Esophagus muscularis mucosa (tissue), 4 donors: ENCODE measurements at places on chromosomes 1 and 21. TPM values are rescaled to one million over a fixed set of nuclear protein-coding genes. Genes with fewer than 3 reads are reported as not detected.

- H3K27me3 ChIP-seq: no peaks in the 10 kb centered on the region
- no peak overlapping the region for H3K4me3 ChIP-seq
- DNase-seq: no peak
- peaks cover 7% of the 10 kb centered on the region for H3K4me1 ChIP-seq
- H3K36me3 ChIP-seq: no peaks in the 10 kb centered on the region
Observed at GRCh38 chr1:219566951-219567947, 45.7 kb downstream of the ZC3H11B start.

GJB4 gene
- not detected for total RNA-seq

DNA sequence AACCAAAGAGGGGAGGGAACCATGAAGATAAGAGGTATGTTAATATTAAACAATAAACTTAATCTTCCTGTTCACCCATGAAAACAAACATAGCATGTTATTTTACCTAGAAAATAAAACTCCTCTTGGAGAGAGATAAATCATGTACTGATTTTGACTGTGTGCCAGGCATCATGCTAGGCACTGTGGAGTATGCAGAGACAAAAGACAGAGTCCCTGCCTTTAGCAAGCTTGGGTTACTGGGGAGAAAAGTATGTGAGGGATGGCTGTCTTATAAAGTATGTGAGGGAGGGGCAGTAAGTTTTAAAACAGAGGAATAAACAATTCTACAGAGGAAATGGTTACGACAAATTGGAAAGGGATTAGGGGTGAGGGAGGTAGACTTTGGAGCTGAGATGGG lies 129.5 kb upstream of the BEND5 start:
- no peak overlapping the region for H3K27ac ChIP-seq
- no peaks in the 10 kb centered on the region for H3K27me3 ChIP-seq

DNA sequence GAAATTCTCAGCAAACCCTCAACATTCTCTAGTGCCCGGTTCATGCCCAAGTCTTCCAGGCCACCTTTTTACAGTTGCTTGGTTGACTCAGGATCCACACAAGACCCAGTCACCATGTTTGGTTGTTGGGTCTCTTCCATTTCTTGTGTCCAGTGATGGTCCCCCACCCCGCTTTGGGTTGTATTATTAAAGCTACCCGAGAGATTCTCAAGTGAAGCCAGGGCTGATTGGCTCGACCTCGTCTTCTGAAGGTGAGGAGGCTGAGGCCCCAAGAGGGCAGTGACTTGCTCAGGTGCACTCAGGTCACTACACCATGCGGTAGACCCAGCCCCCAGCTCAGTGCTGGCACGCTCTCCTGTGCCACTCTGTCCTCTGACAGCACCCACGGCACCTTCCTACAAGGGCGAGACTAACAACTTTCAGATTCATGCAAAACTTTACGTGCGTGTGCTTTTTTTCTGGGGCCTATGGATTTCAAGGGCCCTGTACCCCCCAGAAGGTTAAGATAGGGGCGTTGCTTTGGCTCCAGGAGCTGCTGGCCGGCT lies 50.3 kb downstream of the CAPN9 start:
- no peak overlapping the region for H3K27ac ChIP-seq
- H3K36me3 ChIP-seq: no peaks in the 10 kb centered on the region
- peaks cover 7% of the 10 kb centered on the region for H3K4me1 ChIP-seq

DNA sequence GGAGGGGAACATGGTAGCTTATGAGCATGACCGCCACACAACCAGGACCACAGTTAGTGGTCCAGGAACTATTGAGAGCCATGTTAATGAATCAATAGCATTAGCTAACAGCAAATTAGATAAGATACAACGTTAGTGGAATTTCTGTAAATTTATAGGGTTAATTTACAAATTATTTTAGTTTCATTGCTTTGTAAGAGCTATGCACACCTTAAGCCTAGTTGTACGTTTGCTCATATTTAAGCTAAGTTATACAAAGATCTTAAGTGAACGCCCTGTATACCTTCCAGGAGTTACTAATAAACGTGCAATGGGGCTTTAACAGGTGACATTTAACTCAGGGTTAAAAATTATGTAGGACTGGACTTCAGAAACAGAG lies 749 bp downstream of the EXOSC10 start:
- peak overlapping the region; percentile 100 for H3K4me3 ChIP-seq
- no peak for DNase-seq
- H3K27ac ChIP-seq: peak overlapping the region; percentile 81
- H3K36me3 ChIP-seq: peaks cover 40% of the 10 kb centered on the region
- peaks cover 21% of the 10 kb centered on the region for H3K4me1 ChIP-seq

RAP1GAP gene
- 0.83 TPM for total RNA-seq

SMIM1 gene
- 14.1 TPM for total RNA-seq

- H3K27me3 ChIP-seq: no peaks in the 10 kb centered on the region
- H3K4me3 ChIP-seq: no peak overlapping the region
- peaks cover 100% of the 10 kb centered on the region for H3K36me3 ChIP-seq
Observed at GRCh38 chr1:180185971-180186645, 31.4 kb downstream of the QSOX1 start.

DNA sequence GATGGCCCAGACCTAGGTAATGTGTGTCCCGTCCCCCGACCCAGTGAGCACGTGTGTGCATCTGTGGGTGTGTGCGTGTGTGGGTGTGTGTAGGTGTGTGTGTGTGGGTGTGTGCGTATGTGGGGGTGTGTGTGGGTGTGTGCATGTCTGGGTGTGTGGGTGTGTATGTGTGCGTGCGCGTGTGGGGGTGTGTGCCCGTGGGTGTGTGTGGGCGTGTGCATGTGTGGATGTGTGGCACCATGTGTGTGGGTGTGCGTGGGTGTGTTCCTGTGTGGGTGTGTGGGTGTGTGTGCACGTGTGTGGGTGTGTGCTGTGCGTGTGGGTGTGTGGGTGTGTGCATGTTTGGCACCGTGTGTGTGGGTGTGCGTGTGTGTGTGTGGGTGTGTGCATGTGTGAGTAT lies 309.5 kb downstream of the KIF26B start:
- no peaks in the 10 kb centered on the region for H3K27me3 ChIP-seq
- H3K36me3 ChIP-seq: no peaks in the 10 kb centered on the region
- H3K4me3 ChIP-seq: no peak overlapping the region

- no peak for DNase-seq
- no peak overlapping the region for H3K4me3 ChIP-seq
- peak overlapping the region; percentile 79 for H3K27ac ChIP-seq
- no peaks in the 10 kb centered on the region for H3K36me3 ChIP-seq
Observed at GRCh38 chr1:164637461-164638375, 78.7 kb downstream of the PBX1 start.

TMEM240 gene
- total RNA-seq: 18.3 TPM

- H3K27me3 ChIP-seq: no peaks in the 10 kb centered on the region
- no peak overlapping the region for H3K27ac ChIP-seq
- DNase-seq: no peak
- no peaks in the 10 kb centered on the region for H3K4me1 ChIP-seq
- no peak overlapping the region for H3K4me3 ChIP-seq
- no peaks in the 10 kb centered on the region for H3K36me3 ChIP-seq
Observed at GRCh38 chr1:106817575-106817974, 238.9 kb upstream of the PRMT6 start.

GRCh38 chr1:212968368-212968863 lies 18.1 kb downstream of the VASH2 start:
- H3K27me3 ChIP-seq: no peaks in the 10 kb centered on the region
- no peak overlapping the region for H3K4me3 ChIP-seq
- no peak overlapping the region for H3K27ac ChIP-seq
- DNase-seq: no peak

DNA sequence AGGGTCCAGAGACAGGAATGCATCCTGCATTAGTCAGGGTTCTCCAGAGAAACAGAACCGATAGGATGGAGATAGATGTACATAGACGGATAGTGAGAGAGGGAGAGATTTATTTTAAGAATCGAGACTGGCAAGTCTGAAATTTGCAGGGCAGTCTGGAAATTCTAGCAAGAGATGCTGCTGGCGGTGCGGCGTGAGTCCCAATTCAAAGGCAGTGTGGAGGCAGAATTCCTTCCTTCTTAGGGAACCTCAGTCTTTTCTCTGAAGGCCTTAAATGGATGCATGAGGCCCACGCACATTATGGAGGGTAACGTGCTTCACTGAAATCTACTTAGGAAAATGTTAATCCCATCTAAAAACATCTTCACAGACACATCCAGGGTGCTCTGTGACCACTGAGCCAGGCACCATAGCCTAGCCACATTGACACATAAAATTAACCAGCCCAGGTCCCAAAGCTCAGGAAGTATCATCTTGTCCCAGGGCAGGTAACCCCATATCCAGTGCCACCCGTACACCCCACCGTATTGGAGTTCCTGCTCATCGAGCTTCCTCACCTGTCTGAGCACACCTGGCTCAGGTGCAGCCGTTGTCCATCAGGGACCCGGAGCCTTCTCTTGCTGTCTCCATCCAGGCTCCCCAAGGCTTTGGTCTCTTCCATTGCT lies 9.7 kb upstream of the PKNOX1 start:
- no peak for DNase-seq
- H3K4me3 ChIP-seq: no peak overlapping the region
- H3K27ac ChIP-seq: no peak overlapping the region
- no peaks in the 10 kb centered on the region for H3K27me3 ChIP-seq
- H3K36me3 ChIP-seq: no peaks in the 10 kb centered on the region
- no peaks in the 10 kb centered on the region for H3K4me1 ChIP-seq

- no peaks in the 10 kb centered on the region for H3K27me3 ChIP-seq
- no peaks in the 10 kb centered on the region for H3K36me3 ChIP-seq
- no peak for DNase-seq
- H3K4me3 ChIP-seq: no peak overlapping the region
- H3K27ac ChIP-seq: peak overlapping the region; percentile 91
Observed at GRCh38 chr1:154418062-154418921, 13.1 kb downstream of the IL6R start.

- H3K36me3 ChIP-seq: peaks cover 4% of the 10 kb centered on the region
- no peaks in the 10 kb centered on the region for H3K27me3 ChIP-seq
- DNase-seq: no peak
- H3K4me3 ChIP-seq: no peak overlapping the region
Observed at GRCh38 chr1:203638950-203639349, 12.3 kb downstream of the ATP2B4 start.

DNA sequence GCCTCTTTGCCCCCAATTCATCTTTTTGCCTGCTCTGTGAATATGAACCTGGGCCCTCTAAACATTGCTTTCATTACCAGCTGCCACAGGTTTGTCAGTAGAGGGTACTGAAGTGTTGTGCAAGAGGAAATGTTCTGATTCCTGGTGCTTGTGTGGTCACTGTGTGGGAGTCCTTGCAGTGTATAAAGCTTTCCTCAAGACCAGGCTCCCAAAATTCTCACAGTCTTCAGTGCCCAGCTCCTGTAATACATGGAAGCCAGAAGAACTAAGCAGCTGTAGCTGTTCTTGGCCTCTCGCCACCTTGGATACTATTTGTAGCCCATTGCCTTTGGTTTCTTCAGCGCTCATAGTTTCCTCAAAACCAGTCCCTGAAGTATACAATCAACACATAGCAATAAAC lies 1046.2 kb downstream of the BRINP3 start:
- no peaks in the 10 kb centered on the region for H3K36me3 ChIP-seq
- no peaks in the 10 kb centered on the region for H3K4me1 ChIP-seq
- DNase-seq: no peak
- H3K4me3 ChIP-seq: no peak overlapping the region
- no peak overlapping the region for H3K27ac ChIP-seq
- no peaks in the 10 kb centered on the region for H3K27me3 ChIP-seq

NBPF10 gene
- total RNA-seq: 1.7 TPM

- DNase-seq: no peak
- H3K4me1 ChIP-seq: no peaks in the 10 kb centered on the region
- H3K4me3 ChIP-seq: no peak overlapping the region
Observed at GRCh38 chr21:45741691-45742090, 98.2 kb downstream of the PCBP3 start.

DNA sequence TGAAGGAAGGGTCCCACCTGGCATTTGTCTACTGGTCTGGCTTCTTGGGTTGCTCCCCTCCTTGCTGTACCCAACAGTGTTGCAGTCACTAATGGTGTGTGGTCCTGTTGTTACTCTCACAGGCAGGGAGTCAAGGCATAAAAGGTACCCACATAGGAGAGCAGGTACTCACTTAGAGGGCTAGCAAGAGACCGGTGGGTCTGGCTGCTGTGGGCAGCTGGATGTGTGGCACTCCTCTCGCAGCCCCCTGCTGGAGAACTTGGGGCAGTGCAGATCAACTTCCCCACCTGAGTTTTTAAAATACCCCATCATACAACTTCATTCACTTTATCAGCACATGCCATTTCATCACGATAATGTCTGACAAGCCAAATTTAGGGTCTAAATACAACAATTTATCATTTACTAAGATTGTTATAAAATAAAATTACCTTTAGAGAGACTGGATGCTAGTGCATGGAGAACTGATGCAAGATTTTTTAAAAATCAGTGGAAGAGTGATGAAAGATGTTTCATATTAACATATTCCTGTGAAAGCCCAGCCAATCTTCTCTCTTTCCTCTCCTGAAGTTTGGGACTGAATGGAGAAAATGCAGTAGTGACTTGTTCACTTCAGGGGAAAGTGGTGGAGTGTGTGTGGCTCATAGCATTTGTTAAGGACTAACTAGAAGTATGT lies 42.8 kb downstream of the ACP6 start:
- H3K27me3 ChIP-seq: no peaks in the 10 kb centered on the region
- DNase-seq: no peak
- no peak overlapping the region for H3K4me3 ChIP-seq
- no peak overlapping the region for H3K27ac ChIP-seq
- peaks cover 29% of the 10 kb centered on the region for H3K36me3 ChIP-seq
- no peaks in the 10 kb centered on the region for H3K4me1 ChIP-seq

DNA sequence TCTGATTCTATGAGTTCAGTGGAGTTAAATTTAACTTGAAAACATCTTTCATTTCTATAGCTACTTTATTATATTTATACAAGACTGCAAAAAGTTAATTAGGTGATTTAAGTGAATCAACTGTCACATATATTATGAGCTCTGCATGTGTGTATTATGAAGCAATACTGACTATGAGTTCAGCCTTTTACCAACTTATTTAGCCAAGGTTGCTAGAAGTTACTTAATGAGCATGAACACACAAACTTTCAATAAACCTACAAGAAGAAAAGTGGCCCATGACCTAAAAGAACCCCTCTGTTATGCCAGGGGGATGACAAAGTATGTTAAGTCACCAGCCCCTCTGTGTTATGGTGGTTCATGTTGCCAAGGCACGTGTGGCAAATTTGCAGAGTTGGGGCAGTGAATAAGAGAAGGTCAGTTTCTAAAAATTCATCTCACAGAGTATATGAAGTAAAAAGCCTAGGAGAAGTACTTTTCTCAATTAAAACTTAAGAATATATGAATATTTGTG lies 86.7 kb upstream of the LYPLAL1 start:
- H3K27ac ChIP-seq: no peak overlapping the region
- H3K27me3 ChIP-seq: no peaks in the 10 kb centered on the region
- no peaks in the 10 kb centered on the region for H3K36me3 ChIP-seq
- H3K4me1 ChIP-seq: no peaks in the 10 kb centered on the region
- no peak for DNase-seq
- H3K4me3 ChIP-seq: no peak overlapping the region

AUNIP gene
- not detected for total RNA-seq

DNA sequence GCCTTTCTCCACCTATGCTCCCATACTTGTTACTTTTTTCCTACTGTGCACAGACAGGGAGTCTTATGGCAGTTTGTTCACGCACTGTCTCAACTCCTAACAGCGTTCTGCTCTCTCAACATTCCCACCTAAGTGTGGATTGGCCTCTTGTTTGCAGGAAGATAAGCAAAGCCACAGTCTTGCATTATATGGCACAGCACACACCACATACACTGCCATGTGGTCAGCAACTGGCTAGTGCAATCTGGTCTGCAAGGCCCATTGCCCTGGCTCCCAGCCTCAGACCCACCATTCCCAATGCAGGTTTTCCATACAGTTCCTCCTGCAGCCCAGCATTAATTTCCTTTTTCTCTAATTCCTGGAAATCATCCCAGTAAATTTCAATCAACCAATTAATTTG lies 38.3 kb upstream of the LAMC2 start:
- no peak overlapping the region for H3K4me3 ChIP-seq
- no peak for DNase-seq
- H3K27me3 ChIP-seq: no peaks in the 10 kb centered on the region
- peaks cover 17% of the 10 kb centered on the region for H3K36me3 ChIP-seq
- peak overlapping the region; percentile 58 for H3K27ac ChIP-seq
